SW480 (cell line): ENCODE measurements at places on chromosomes 7 and 10.

GRCh38 chr7:154996756-154997155 is 6.2 kb downstream of the PAXIP1 start:
- DNase-seq = no peak

DNA sequence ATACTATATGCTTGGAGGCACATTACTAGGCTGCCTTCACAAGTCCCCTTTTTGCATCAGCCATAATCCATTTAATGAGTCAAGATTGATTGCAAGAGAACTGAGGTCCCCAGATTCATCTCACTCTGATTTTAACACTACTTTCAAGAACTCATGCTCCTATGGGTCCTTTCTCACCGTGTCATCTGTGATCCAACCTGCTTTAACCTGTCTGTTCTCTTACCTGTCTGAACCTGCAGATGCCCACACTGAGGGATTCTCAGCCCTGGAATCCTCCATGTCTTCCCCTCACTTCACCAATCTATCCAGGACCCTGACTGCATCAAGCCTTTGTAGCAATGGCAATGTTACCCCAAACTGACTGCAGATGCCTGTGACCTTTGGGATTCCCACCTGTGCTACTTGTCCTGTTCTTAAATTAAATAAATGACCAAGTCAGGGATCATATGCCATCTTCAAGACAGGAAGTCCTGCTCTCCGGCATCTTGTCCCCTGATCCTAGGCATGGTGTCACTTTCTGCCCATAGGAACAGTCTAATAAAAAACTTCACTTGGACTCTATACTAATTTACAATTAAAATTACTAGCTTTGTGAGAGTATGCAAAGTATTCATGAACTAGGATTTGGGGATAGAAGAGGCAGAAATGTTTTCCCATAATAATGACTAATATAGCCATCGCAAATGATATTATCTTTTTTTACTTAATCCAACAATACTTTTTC is 25.9 kb upstream of the GOT1 start:
- DNase-seq = no peak

- DNase-seq = no peak
Measured at GRCh38 chr10:130029209-130029608, 65.1 kb upstream of the EBF3 start.

DNA sequence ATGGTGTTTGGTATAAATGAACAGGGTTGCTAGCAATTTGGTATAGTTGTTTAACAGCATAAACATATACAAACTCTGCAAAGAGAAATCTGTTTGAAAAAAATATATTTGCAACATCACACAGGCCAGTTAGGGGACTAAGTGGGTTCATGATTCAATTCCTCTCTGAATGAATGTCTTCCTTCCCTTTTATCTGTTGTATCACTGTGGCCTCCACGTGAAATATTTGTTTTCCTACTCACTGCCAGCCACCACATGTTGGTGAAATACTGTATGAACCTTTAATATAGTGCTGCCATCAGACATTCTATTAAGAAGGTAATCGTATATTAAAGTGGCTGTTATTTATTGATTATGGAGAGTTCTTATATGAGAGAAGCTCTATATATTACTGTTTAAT is 157.0 kb downstream of the ARID5B start:
- DNase-seq = no peak

DNA sequence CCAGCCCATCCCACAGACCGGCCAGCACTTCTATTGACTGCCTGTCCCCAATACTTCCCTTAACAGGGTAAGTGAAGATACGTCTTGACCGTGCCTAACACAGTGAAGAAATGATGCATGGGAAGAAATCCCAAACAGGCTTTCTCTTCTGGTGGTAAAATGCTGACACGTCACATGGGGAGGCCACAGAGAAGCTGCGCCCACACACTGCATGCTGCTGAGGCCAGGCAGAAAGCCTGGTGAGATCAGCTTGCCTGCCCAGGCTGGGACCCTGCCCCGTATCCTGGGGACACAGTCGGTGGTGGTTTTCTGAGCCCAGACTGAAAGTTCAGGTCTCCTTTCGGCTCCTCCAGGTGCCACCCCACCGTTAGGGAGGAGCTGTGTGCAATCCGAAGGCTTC is 356.3 kb upstream of the MGMT start:
- DNase-seq = no peak

- no peak for DNase-seq
Measured at GRCh38 chr7:94374231-94374630, 20.5 kb upstream of the COL1A2 start.

DNA sequence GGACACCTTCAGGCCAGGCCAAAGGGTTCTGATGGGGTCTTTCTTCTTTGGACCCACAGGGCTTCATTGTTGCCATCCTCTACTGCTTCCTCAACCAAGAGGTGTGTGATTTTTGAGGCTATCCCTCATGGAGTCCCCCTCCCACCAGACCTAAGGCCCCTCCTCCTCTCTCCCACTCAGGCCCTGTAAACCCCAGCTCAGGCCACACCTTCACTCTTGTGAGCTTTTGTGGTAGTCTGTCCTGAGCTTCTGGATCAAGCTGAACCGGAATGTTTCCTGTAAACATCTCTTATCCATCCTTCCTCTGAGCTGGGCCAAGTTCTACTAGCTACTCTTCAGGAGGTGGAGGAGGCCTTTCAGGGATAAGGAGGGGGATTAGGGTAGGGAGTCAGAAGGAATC is 13.5 kb downstream of the GHRHR start:
- DNase-seq = no peak

DNA sequence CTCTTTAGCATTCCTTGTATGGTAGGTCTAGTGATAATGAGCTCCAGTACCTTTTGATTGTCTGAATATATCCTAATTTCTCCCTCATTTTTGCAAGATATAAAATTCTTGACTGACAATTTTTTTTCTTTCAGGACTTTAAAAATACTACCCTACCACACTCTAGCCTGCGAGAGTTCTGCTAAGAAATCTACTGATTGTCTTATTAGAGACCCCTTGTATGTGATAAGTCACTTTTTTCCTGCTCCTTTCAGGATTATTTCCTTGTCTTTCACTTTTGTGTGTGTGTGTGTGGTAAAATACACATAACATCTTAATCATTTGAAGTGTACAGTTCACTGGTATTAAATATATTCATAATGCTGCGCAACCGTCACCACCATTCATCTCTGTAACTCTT is 68.7 kb upstream of the PPP1R9A start:
- DNase-seq = no peak

DNA sequence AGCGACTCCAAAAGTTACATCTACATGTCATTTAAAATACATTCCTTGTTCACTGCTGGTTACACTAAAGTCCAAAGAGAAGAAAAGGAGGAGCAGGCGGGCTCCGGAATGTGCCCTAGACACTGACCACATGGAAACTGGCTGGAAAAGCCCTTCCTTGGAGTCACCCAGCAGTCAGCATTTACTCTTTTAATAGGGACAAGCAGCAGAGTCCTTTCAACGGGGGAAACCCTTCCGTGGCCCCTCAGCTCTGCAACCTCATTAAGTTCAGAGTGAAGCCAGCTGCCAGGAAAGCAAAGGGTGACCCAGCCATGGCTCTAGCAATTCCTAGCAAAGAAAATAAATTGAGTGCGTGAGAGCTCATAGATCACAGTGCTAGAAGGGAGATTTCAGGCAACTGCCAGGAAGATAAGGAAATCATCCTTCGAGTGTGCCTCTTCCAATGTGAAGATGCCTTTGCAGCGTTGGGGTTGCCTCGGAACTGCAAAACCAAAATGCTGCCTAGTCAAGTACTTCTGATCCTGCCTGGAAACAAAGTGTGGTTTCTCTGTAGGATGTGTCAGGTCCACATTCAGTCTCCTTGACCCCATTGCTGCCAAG is 101.6 kb downstream of the SORBS1 start:
- DNase-seq = no peak

DNA sequence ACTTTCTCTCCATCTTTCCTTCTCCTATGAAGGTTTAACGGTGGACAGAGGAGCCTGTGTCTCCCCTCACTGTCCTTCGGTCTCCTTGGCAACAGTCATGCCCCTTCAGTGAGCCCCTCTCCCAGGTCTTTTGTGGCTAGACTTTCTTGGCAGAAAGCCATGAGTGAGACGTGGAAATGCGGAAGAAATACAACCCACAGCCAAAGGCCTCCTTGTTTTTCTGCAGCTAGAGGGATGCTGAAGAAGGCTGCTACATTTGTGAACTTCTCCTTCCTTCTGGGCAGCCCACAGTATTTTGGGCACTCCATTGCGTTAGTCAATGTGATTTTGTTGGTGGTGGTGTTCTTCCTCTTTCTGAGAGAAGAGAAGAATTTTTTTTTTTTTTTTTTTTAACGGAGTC is 333.7 kb upstream of the PODXL start:
- no peak for DNase-seq

GRCh38 chr10:79351332-79351731 is 4.1 kb downstream of the PPIF start:
- DNase-seq = no peak

DNA sequence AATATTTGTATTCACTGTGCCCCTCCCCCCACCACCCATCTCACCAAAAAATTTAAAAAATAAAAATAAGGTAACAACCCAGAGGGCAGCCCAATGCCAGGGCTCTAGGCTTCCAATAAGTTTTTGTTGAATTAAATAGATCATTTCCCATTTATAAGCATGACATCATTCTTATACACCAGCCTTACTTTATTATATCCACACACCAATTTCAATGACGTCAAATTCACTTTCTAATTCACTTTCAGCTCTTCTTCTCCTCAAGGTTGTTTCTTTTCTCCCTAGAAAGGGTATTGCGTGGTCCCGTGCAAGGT is 1.2 kb upstream of the DKK1 start:
- no peak for DNase-seq

GRCh38 chr10:72847681-72848080 is 45.9 kb upstream of the OIT3 start:
- no peak for DNase-seq

GRCh38 chr10:70337201-70337651 is 45.2 kb downstream of the LRRC20 start:
- peak; percentile 72 for DNase-seq
